ENCODE measurements at places on chromosomes 5 and 9.

- no peak for DNase-seq
These were observed 68.9 kb downstream of the FBXO38 start for GRCh38 chr5:148452499-148453193.

- DNase-seq: no peak
These were observed 2.9 kb downstream of the PLCXD3 start for GRCh38 chr5:41507501-41507900.

DNA sequence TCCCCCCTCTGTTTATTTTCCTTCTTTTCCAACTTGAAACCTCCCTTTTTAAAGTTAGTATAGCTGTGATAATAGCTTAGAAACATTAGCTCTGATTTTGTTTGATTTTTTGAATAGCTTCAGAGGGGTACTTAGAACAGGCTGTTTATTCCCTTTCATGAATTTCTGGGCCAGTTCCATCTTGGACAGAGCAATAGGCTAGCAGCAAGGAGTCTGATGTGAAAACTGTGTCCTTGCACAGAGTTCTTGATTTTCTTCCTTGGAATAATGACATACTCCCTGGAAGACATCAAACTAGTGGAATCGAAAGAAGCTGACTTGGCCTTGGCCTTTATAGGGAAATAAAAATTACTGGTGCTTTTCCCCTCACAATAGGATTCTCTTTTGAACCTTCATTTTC, 32.9 kb downstream of the NTRK2 start:
- DNase-seq: no peak

DNA sequence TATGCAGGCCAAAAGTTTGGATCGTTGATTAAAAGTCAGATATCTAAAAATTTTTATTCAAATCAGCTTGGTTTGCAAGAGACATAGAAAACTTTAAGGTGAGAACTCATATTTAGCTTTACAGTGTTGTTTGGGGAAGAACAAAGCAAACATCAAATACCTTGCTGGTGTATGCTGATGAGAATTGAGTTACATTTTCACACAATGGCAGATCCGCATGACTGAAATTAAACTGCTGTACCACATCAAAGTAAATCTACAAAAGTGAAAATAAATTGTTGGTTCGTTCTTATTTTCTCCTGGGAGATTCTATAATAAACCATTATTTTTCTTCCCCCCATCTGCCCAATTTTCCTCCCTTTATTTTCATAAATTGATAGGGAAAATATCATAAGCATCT, 198.2 kb upstream of the PCSK5 start:
- DNase-seq: no peak

- DNase-seq: no peak
These were observed 41.1 kb upstream of the KCNMB1 start for GRCh38 chr5:170430256-170430655.

- no peak for DNase-seq
These were observed 93.8 kb downstream of the FEM1C start for GRCh38 chr5:115450741-115451140.

GRCh38 chr5:97534166-97534565, 351.1 kb upstream of the RIOK2 start:
- no peak for DNase-seq

DNA sequence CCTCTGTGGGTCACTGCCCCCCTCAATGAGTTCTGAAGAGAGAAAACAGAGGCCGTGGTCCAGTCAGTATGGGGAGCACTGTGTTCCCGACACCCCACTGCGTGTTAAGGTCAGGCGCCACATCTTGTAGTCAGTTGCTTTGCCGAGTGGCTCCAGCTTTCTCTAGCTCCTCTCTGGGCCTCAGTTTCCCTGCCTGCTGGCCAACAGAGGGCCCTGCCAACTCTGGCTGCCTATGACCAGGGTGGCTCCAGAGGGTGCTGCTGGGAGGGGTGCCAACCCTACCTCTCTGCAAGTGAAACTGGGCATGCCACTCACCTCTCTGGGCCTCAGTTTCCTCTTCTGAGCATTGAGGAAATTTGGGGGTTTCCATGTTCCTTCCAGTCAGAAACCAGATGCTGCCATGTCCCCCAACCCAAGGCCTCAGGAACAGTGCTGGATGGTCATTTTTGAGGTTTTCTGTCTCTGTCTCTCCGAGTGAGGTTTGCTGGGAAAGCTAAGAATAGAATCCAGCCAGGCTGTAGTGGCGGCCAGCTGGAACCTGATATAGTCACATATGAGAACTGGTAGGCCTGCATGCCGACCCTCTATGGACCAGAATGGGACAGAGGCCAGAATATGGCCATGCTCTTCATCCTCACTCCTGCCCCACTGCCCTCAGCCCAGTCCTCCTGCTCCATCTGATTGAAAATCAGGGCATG, 132.1 kb downstream of the PHF2 start:
- no peak for DNase-seq

- DNase-seq: no peak
These were observed 21.0 kb downstream of the GCNT4 start for GRCh38 chr5:75031366-75031765.

DNA sequence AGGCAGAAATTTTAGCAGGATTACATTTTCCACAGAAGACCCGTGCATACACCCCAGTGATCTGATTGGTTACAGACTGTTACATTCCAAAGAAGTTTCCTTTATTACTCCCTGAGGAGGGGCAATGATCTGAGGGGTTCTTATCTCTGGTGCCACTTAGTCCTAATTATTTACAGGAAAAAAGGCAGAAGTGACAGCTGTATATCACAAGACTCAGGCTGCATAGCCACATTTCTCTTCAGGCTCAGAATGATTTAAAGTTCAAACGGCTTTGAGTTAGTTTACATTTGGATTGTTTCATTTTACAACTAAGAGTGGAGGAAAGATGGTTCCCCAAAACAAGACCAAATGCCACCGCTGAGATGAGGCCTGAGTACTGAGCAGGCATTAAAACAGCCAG, 17.3 kb downstream of the NAIF1 start:
- DNase-seq: no peak

DNA sequence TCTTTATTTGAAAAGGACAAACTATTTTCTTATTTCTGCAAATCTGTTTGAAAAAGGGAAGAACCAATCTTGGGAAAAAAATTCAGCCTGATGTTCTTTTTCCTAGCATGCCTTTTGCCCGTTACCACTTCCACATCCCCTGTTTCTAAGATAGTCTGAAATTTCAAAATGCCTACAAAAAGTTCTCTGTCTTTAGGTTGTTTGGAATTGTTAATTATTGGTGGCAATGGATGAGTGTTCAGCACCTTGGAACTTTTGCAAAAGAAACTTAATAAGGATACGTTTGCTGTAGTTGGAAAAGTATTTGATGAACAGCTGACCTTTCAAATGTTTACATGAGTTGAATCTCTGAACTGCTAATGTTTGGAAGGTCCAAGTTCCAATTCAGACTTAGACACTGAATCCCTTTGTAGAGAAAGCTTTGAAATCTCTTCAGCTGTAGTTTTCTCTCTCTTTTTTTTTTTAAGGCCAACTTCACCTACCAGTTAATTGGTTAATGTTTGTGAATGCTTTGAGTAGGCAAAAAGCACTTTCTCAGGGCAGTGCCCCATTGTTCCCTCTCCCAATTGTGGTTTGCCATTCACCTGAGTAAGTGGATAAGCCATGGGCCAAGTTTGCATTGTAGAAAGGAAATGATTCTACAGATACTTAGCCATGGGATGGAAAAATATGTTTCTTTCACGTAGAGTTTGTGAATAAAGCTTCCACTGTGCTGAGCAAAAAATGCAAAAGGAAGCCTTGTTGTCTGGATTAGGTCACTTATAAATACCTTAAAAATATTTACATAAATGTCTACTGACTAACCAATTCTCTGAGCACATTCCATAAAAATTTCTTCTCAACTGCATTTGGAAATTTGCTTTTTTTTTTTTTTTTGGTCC, 156.4 kb upstream of the ELL2 start:
- DNase-seq: no peak

- no peak for DNase-seq
These were observed 2.2 kb downstream of the NR2F1 start for GRCh38 chr5:93585041-93585766.

GRCh38 chr9:93265301-93265971, 81.5 kb downstream of the WNK2 start:
- no peak for DNase-seq

DNA sequence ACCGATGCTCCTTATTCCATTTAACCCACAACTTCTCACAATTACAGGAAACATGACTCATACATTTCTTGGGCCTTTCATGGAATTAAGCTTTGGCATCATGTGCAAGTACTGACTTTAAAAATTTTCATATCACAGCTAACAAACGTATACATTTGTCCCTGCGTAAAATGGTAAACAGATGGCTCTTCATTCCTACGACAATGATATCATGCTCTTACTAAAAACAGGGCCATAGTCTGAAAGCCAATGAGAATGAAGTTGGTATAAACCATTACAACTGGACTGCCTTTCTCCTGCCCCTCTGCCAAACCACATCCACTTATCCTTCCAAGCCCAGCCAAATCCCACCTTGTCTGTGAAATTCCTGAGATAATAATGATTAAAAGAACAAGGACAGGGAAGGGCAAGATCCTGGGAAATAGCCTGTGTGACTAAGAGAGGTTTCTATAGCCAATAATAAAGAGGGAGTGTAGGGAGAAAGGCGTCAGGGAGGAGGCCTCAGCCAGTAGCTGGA, 44.9 kb upstream of the ZNF366 start:
- no peak for DNase-seq
